ENCODE measurements at places on chromosomes 3 and 15.

DNA sequence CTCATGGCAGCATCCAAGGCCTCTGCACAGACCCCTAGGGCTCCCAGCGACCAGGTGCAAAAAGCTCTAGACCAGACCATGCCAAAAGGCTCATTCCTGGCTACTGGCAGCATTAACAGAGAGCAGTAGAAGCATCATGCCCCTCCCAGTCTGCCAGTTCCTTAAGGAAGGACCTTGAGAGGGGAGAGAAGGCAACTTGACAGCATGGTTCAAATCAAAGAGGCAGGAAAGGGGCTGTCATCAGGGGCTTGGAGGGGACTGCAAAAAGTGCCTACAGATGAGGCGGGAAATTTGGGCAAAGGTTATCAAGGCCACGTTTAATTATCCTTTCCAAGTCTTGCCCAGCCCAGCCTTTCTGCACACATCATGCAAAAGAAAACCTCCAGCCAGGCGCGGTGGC, 64.7 kb downstream of the SSUH2 start:
- DNase-seq = no peak

DNA sequence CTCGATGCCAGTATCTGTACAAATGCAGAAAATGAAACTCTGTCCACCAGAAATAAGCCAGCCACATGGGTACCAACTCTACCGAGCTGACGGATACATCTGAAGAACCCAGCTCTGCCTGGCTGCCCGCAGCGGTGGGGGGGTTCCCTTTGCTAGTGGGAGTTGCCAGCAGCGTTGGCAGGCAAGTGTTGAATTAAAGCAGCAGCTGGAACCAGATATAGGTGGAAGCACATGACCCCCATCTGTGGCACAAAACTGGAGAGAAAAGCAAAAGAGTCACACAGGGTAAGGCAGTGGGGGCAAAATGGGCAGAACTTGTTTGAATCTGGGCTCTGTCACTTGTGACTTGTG, 17.9 kb downstream of the CRYGS start:
- no peak for DNase-seq

DNA sequence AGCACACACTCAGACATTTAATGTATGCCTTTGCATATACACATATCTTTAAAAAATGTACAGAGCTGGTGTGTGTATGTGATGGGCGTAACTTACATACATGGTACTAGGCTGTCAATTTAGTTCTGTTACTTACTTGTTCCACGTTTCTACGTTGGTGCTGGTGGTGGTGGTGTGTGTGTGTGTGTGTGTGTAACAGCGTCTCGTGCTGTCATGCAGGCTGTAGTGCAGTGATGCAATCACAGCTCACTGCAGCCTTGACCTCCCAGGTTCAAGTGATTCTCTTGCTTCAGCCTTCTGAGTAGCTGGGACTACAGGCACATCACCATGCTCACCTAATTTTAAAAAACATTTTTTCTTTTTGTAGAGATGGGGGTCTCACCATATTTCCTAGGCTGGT, 64.2 kb downstream of the ISG20 start:
- peak; percentile 18 for DNase-seq

GRCh38 chr3:174035328-174035886, 637.9 kb downstream of the NLGN1 start:
- peak; percentile 3 for DNase-seq

DNA sequence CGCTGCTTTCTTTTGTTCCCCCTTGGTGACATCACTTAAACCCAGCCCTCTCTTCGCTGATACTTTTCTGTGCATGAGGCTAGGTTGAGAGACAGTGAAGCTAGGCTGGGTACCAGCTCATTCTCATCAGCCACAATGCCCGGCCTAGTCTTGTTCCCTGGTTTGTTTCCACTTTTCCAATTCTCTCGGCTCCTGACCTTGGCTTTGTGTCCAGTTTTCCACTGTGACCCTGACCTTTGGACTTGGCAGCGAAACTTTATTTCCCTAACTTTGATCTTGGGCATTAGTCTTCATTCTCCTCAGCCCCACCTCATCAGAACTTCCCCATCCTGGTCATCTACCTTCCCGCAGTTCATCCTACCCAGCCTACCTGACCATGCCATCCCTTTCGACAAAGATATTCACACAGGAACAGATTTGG, 908 bp upstream of the ADPGK start:
- no peak for DNase-seq

DNA sequence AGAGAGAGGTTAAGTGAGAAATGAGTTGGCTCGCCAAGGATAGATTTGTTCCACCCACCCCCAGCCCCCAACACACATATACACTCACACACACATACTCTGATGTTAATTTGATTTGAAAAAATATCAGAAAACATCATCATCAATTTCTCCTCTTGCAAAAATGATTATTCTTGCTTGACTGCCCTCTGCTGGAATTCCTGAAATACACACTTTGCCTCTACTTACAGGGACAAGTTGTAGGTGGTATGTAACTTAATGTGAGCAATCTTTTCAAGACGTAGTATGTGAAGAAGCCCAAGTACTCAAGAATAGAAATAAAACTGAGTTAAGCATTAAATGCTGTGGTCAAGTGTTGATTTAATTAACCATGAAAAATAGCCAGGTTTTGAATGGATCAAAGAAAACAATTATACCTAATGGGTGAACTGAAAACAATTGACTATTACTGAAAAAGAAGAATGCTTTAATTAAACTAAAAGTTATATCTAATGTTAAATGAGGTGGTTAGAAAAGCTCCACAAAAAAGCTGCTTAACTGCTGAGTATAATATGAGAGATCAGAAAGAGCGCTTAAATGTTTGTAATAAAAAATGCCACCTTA, 46.6 kb upstream of the MDFIC2 start:
- DNase-seq = peak; percentile 64

GRCh38 chr15:90512276-90512675, 17.4 kb upstream of the CRTC3 start:
- no peak for DNase-seq

DNA sequence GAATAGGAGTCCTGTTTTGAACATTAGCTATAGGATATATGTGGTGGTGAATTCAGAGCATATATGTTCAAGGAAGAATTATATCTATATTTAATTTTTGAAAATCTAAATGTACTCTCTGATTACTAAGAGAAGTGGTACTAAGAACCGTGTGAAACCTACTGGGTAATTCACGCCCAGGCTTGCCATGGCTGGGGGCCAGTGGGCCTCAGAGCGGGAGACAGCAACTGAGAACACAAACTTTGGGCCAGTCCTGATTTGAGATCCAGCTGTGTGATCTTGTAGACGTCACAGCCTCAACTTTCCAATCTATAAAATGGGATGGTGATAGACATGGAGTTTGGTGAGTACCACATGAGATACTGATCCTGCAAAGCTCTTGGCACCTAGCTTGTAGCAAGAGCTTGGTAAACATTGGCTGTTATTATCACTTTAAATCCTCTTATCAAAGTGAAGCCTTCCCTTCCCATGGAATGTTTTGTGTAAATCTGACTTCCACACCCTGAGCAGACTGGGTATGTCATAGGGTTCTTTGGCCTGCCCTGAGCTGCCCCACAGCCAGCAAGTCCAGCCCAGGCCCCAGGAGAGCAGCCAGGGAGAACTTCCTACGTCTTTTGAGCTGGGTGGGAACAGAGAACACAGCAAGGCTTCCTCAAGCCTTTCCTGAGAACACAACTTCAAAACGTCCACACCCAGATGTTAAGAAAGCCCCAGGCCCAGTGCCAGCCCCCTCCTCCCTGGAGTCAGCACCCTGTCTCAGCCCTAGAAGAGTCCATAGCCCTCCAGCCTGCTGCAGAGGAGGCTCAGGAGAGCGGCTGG, 8.2 kb upstream of the PAQR5 start:
- peak; percentile 88 for DNase-seq

DNA sequence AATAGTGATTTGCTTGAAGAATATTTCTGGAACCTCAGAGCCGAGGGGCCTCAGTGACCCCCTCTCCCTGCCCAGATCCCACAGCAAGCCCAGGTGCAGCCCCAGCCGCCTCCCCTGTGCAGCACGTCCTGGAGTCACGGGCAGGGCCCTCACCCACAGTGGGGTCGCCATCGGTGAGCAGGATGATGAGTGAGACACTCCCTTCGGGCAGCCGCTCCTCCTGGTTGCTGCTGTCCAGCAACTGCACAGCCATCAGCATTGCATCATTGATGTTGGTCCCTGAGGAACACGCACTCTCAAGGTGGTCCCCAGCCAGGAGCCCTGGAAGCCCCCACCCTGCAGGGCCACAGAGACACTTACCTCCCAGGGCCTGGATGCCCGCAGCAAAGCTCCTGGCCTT, 6.4 kb downstream of the ITIH4 start:
- no peak for DNase-seq

GRCh38 chr15:77219841-77220240, 148.9 kb upstream of the TSPAN3 start:
- DNase-seq = no peak

GRCh38 chr3:192830291-192831110, 87.2 kb downstream of the MB21D2 start:
- DNase-seq = no peak

DNA sequence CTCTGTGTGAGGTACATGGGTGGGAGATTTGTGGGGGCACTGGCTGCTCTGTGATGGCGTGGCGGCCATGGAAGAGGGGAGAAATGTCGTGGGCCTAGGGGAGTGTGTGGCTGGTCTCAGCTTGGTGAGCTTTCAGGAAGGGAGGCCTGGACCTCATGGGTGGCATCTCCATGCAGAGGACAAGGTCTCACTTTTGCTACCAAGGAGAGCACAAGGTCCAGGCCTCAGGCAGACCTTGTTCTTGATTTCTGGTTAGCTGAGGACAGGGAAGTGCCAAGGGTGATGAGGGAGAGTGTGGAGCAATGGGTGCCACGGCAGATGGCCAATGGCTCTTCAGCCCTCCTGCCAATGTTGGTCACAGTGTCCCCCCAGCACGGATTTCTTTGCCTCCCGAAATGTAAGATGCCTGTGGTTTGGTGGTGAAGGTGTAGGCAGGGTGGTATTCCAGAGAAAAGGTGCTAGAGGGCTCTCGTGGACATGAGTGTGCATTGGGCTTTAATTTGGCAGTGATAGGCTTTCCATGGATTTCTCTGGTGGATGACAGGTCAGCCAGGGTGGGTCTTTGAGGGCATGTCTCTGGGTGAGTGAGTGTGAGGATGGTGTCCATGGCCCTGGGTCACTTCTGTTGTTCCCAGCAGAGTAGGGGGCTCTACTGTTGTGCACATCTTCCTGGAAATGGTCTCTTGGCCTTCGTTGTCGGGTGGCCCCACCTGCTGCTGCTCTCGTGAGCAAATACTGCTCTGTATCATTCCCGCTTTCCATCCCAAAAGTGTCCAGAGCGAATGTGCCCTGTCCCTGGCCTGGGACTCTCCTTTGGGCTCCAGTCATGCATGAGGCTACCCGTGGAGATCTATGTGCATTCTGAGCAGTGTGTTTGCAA, 108.0 kb downstream of the SNRPN start:
- no peak for DNase-seq

DNA sequence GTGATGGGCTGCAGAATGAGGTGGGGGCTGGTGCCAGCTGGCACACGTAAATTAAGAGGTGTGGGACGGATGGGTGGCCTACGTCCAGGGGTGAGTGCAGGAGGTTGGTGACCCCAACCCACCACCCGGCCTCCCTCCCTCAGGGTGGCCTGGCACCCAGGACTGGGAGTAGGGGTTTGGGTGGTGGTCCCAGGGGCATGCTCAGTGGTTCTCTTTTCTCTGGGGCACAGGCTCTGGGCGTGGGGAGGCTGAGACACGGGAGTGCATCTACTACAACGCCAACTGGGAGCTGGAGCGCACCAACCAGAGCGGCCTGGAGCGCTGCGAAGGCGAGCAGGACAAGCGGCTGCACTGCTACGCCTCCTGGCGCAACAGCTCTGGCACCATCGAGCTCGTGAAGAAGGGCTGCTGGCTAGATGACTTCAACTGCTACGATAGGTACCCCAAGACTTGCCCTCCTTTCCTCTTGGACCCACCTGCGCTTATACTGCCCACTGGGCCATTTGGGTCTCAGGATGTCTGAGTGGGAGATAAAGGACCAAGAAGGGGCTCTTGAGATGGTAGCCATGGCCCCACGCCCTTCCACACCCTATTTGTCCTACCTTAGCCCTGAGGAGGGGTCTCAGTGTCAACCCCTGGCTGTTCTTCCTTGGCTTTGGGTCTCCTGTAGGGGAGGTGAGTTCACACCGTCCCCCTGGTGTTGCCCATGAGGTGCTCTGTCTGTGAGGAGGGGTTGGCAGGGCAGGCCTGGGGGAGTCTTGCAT, 18.9 kb upstream of the EXOG start:
- no peak for DNase-seq

DNA sequence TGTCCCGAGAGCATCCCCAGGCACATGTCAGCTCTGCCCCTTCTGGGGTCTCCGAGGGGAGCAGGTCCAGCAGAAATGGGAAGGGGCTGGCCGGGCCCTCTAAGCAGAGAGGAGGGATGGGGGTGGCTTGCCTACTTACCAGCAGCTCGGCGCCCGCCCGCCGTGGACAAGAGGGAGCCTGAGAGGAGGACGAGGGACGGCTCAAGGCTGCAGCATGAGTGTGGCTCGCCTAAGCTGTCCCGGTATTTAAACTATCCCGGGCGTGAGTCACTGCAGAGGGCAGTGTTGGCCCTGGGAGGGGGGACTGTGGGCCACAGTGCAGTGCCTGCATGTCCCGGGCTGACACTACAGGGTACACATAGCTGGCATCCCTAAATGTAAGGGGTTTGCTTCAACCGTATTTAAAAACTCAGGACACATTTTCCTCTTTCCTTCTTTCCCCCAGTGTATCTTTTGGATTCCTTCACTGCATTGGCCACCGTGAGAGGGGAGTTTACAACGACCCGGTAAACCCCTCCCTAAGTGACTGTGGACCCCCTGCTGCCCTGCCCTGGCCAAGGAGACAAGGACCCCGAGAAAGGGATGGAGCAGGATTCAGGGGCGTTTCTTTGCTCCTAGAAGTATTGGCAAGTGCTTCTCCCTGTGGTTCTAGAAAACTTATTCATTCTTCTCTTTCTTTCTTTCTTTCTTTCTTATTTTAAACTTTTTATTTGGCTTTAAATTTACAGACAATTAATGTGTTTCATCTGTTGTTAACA, at the start of gene LRRC15:
Gene LRRC15, minus strand, starts transcription at position 222 of the 758 bp plus-strand sequence. CDS start 8,700 bp downstream, outside the sequence.
- peak; percentile 40 for DNase-seq

DNA sequence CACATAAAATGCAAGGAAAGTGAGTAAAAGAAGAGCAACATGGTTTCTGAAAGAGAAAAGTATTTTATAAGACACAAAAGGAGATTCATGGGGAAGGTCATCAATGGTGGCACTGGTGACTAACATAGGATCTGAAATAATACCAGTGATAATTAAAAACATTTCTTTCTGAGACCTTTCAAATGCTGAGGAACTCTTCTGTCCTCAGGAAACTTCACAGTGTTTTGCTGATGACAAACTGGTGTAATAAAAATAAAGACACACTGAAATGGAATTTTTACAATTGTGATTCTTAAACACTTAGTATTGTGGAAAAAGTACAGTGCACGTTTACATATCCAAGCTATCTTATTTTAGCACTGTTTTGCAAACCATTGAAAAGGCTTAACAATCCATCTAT, 80.4 kb upstream of the ZBTB20 start:
- DNase-seq = no peak

DNA sequence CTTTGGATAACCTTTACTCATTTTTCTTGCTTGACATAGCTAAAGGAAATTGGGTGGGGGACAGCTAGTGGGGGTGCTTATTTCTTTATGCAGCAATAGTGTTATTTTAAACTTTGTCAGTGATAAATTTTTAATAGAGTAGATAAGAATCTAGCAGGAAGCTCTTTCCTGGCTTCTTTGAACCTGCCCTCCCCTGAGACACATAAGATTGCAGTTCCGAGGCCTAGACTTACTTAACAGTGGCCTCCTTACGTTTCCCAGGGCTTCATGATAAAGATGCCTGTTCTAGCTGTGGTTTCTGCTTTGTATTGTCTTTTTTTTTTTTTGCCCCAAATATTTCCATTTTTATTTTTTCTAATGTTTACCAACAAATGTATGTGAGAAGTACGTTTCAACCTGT, 170.1 kb downstream of the VPS8 start:
- DNase-seq = no peak

GRCh38 chr3:156957715-156958114, 131.6 kb downstream of the LEKR1 start:
- no peak for DNase-seq
